Frontal cortex (tissue), 4 donors: ENCODE measurements at places on chromosomes 5 and 9. TPM values are rescaled to one million over a fixed set of nuclear protein-coding genes. Genes with fewer than 3 reads are reported as not detected.

GRCh38 chr9:11546231-11546630 is 933.4 kb upstream of the PTPRD start:
- no peak for DNase-seq

- no peak for DNase-seq
Measured at GRCh38 chr9:136990242-136990911, 1.8 kb upstream of the PAXX start.

DNA sequence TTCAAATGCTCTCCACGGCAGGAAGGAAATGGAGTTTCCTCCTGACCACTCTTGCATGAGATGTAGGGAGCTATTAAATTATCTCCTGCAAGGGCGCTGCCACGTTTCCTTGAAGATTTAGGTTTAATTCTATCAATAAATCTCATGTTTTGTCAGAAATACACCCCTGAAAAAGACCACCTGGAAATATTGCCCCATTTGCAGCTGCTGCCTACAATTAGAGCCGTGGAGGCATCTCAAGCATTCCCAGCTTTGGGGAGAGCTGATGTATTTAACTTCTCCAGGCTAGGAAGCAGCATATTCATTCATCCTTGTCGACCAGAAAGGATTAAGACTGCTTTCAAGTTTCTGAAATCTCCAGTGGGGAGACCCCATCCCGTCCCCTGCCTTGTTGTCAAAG is 40.5 kb downstream of the CCNJL start:
- DNase-seq = no peak

DNA sequence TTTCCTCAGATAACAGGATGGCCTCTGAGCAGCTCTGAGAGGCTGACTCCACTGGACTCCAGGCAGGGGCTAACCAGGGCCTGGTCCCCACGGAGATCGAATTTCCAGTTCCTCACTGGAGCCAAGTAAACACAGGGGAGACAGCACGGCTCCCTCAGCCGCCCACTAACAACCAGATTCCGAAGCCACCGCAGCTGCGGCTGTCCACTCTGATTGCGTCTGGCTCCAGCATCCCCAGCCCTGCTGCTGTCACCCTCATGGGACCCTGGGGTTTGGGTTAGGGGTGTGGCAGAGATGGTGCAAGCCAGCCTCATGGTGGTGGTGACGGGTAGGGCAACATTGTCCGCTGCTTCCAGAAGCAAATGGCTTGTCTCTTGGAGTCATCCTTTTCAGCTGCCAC is 172.6 kb downstream of the RGS3 start:
- DNase-seq = no peak

- DNase-seq = no peak
Measured at GRCh38 chr5:125815-126214, 33.8 kb downstream of the PLEKHG4B start.

GRCh38 chr5:22023784-22024183 is 829.4 kb downstream of the CDH12 start:
- no peak for DNase-seq

DNA sequence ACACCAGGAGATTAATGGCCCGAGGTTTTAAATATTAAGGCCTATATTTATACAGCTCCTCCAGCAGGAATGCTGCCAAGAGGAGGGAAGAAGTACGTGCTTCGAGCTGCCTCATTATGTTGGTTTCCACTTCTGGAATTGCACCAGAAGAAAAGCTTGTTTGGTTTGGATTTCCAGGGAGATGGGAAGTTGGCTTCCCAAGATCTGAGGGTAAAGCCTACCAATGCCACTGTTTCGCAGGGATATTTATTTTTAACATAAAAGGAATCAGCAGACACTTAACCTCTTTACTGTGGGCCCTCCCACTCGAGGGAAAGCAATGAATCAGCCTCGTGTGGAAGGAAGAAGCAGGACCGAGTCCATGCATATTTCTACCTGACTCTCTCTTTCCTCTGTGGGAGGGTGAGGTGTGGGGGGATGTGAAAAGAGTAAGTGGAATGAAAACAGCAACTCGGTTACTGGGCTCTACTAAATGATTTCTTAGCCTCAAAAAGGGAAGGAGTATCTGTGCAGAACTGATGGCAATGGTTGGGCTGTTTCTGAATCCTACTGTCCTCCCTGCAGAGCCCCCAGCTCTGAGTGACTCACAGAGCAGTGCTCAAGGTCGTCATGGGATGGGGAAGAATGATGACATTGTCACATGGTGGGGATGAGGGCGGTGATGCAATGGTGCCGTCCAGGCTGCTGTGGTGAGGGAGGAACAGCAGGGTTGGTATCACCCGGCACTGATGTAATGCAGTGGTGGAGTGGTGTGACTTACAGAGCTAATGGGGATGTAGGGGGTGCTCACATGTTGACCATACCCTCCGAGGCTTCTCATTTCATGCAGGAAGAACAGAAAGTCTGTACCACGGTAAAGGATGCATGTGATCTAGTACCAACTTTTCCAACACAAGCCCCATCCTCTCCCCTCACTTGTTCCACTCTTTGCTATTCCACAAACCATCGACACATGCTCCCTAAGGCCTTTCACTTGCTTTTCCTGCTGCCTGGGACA is 215.0 kb upstream of the PANK3 start:
- peak; percentile 32 for DNase-seq

DNA sequence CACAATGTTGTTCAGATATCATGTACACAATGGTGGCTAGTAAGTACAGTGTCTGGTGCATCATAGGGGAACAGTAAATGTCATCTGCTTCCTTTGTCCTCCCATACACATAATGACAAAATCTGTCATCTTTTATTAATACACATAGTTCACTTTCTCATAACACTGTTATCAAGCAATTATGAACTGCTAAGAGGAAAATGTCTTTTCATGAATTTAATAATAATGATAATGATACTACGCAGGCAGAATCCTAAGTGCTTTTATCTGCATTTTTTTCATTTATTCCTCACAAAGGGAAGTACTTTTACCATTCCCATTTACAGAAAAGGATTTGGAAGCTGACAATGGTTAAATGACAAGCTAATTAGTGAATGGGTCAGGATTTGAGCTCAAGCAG is 35.7 kb downstream of the DPYSL3 start:
- no peak for DNase-seq

GRCh38 chr5:74367934-74368333 is 272.6 kb downstream of the ENC1 start:
- DNase-seq = no peak

DNA sequence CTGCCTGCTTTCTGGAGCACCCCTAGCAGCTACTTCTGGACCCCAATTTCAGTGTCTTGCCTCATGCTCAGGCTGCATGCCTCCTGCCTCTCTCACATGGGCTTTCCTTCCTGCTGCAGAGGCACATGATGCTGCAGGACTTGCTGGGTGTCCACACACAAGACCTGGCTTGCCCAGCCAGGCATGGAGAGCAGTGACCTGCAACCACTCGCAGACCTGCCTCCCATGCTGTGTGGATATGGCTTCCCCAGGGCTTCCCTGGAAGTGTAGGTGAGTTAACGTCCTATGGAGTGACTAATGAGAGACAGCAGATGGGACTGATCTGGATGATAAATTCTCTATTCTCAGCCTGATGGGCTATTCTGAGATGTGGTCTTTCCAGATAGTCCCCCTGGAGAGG is 53.2 kb upstream of the SMIM32 start:
- DNase-seq = no peak

DNA sequence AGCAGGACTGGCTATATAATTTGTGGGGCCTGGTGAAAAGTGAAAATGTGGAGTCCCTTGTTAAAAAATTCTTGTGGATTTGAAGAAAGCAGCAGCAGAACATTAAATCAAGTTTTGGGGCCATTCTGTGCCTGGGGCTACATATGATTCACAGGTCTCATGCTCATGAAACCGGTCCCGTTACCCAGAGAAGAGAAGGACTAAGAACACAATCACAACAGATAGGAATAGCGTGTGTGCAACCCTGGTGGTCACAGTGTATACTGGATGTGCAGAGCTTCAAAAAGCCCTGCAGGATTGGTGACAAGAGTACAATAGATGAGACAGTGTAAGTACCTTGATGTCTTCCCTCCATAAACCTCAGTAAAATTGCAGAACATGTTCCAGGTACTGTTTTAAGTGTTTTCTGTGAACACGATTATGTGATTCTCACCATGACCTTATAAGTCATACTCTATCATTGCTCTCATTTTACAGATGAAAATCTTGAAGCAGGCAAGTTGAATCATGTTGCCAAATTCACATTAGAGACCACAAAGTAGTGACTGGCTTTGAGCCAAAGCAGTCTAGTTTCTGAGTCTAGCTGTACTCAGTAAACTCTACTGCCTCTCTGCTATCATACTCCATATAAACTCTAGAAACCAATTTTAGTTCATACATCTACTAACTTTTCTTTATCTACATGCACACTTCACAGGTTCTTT is 636.5 kb downstream of the TAF11L14 start:
- DNase-seq = no peak

- DNase-seq = no peak
Measured at GRCh38 chr5:176830995-176831423, 20.6 kb downstream of the UNC5A start.

Gene SPAG8
- total RNA-seq = 2.9 TPM

Gene FOXD4L4
- total RNA-seq = 0.41 TPM

Gene PCDHA4
- 12.2 TPM for total RNA-seq

Gene ADAMTS13
- total RNA-seq = 2.0 TPM

Gene F2RL2
- under 0.01 TPM for total RNA-seq

Gene FABP6
- 4.5 TPM for total RNA-seq

Gene SLC6A19
- total RNA-seq = not detected
